Activated CD8-positive, alpha-beta memory T cell treated with anti-CD3 and anti-CD28 coated beads, Interleukin-2, amount 50 U/mL, for 4 hours (primary cell): ENCODE measurements at places on chromosomes 16 and 17.

- no peak for DNase-seq
Measured at GRCh38 chr16:46884513-46885293, 541 bp downstream of the GPT2 start.

DNA sequence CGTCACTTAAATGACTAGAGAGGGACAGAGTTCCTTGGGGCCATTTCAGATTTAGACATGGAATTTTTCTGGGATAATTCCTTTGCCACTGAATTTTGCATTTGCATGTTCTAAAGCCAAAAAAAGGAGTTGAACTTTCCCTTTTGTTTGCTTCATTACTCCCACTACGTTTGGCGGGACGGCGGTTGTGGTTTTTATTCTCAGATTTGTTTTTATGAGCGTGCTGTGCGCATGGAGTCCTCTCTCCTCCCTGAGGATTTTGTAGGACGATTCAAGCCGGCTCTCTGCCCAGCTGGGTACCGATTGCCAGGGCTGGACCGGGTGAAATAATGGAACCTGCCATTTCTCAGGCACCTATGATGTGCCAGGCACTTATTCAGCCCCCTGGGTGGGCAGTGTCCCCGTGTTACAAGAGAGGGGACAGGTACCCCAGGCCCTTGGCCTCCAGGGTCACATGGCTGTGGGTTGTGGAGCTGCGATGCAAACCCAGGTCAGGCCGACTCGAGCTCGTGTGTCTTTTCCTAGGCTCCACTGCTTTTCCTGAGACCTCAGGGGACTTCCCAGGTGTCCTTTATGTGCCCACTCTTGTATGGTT lies 18.8 kb downstream of the CMIP start:
- DNase-seq = no peak

DNA sequence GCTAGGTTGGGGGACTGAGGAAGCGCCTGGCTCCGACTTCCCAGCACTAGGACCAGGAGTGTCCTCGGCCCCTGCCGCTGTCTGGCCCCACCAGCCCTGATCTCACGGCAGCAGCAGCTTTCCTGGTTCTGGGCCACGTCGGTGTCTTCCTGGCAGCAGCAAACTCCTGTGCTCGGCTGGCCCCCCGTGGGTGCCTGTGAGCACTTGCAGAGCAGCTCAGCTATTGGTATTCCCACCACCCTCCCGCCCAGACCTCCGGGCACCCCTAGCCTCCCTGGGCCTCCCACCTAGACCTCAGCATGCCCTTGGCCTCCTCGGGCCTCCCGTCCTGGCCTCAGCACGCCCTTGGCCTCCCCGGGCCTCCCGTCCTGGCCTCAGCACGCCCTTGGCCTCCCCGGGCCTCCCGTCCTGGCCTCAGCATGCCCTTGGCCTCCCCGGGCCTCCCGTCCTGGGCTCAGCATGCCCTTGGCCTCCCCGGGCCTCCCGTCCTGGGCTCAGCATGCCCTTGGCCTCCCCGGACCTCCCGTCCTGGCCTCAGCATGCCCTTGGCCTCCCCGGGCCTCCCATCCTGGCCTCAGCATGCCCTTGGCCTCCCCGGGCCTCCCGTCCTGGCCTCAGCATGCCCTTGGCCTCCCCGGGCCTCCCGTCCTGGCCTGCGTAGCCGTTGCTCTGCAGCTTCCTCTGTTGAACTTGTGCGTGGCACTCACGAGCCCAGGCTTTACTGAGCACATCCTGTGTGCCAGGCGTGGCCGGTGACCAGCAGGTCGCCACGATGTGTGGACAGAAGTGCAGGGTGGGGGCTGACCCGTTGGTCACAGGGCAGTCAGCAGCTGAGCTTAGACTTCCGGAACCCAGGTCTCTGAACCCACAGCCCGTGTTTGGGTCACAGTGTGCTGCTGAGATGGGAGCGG lies 51.8 kb upstream of the ACSF3 start:
- DNase-seq = no peak

- DNase-seq = no peak
Measured at GRCh38 chr16:46743232-46743719, 4.9 kb downstream of the MYLK3 start.

- no peak for DNase-seq
Measured at GRCh38 chr17:50080827-50081226, 14.3 kb upstream of the PDK2 start.

- DNase-seq = no peak
Measured at GRCh38 chr17:27355419-27355818, 61.5 kb downstream of the WSB1 start.

- no peak for DNase-seq
Measured at GRCh38 chr17:75695141-75695829, 26.0 kb upstream of the ITGB4 start.
